ENCODE measurements at places on chromosomes 12 and 14. TPM values are rescaled to one million over a fixed set of nuclear protein-coding genes. Genes with fewer than 3 reads are reported as not detected.

DNA sequence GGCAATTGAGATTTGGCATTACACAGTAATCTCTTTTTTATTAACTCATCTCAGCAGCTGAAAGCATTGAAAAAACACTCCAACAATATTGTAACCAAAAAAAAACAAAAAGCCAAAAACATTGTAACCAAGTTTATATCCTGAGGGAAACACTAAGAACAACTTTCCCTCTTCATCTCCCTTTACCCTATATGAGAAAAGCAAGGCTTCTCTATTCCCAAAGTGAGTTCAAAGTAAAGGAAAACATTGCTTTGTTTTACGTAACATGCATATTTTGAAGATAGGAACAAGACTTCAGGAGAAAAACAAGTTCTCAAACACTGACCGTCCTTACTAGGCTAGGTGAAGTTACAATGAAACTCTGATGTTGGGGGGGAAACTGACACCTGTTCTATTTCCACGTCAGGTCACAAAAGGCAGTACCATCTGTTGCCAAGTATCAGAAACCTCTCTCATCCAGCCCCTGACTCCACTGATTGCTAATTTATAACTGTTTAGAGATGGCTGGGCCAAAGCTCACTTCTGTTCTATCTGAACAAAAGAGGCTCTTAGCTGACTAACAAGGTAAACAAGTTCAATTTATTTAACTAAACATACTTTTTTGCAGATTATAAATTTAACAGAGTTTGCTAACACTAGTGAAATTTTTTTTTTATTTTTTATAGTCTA, 67.9 kb upstream of the PLXNC1 start:
- ATAC-seq: no peak

- no peak for ATAC-seq
Measured at GRCh38 chr14:35553808-35554207, 19.8 kb downstream of the INSM2 start.

DNA sequence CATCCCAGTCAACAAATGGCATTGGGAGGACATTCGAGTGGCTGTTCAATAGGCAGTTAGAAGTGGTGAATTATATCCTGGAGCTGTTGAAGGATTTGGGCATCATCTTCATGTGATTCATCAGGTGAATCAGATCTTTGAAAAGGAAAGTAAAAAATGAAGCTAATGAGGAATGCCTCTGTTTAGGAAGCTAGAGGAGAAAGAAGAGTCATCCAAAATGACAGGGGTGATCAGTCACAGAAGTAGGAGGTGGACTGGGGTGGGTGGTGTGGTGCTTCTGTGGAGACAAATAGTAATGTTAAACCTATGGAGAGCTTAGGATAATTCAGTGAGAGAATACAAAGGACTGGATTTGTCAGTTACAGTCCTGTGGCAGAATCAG, 32.7 kb downstream of the DIP2B start:
- no peak for ATAC-seq

- no peak for ATAC-seq
Measured at GRCh38 chr14:71541271-71541670, 391.0 kb upstream of the RGS6 start.

- no peak for ATAC-seq
Measured at GRCh38 chr14:65639216-65639615, 226.7 kb downstream of the FUT8 start.

GRCh38 chr14:68399971-68400370, 392.9 kb downstream of the ZFP36L1 start:
- no peak for ATAC-seq

DNA sequence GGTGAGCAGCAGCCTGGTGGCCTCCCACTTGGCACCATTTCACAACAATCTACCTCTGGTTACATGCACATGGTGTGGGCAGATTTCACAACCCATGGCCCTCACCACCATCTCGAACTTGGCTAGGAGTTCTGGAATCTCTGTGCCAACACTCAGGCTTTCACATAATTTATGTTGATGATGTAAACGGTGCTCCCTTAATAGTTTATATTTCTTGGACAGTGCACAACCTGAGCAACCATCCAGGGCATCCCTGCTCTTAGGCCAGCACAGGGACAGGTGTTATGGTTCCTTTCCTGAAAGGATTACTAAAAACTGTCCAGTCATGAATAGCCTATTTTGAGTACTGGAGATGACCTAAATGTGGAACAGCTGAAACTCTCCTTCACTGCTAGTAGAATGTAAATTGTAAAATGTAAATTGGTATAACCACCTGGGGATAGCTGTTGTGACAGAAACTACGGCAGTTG, 28.6 kb downstream of the ABCB9 start:
- no peak for ATAC-seq

DNA sequence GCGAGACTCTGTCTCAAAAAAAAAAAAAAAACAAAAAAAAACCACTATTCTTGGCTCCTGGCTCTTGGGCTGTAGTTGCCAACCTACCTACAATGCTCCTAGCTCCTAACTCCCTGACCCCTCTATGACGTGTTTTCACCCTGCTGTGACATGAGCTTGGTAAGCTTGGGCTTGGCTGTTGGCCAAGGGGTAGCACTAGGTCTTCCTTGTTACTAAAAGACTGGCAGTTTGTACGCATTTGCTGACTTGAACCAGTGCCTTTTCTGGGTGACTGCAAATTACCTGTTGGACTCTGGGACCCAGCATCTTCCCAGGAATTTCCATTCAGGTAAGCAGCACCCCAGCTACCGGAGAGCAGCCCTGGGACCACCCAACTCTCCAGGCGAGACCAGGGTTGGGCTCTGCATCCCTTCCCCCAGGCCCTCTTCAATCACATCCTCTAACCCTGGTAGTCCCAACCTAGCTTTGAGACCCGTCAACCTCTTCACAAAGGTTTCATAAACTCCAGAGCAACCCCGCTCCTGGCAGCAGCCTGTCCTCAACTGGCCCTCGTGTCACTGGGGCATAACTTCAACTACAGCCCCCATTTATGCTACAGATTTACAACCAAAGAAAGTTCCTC, 8.3 kb downstream of the CDK2AP1 start:
- no peak for ATAC-seq

DNA sequence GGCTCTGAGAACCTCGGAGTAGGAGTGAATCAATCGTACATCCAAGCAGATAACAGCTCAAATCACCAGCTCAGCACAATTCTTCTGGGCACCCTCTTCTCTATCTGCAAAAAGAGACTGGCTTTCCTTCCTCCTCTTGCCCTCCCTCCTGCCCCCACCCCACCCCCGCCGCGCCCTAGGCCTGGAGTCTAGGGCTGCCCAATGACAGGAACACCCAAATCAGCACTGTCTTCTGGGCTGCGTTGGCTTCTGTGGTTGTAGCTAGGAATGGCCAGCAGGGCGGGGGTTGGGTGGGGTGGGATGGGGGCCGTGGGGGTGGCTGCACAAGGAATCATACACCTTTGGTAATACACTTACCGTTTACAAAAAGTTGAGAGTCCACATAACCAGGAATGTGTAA, 28.0 kb upstream of the TMCC3 start:
- no peak for ATAC-seq

- no peak for ATAC-seq
Measured at GRCh38 chr14:25101276-25101675, 51.3 kb upstream of the STXBP6 start.

- no peak for ATAC-seq
Measured at GRCh38 chr14:35401422-35402265, 2.9 kb downstream of the NFKBIA start.

- ATAC-seq: peak; percentile 83
Measured at GRCh38 chr12:31773867-31774266, 45.0 kb upstream of the AMN1 start.

- no peak for ATAC-seq
Measured at GRCh38 chr12:10354071-10354470, 35.8 kb downstream of the KLRK1 start.

DNA sequence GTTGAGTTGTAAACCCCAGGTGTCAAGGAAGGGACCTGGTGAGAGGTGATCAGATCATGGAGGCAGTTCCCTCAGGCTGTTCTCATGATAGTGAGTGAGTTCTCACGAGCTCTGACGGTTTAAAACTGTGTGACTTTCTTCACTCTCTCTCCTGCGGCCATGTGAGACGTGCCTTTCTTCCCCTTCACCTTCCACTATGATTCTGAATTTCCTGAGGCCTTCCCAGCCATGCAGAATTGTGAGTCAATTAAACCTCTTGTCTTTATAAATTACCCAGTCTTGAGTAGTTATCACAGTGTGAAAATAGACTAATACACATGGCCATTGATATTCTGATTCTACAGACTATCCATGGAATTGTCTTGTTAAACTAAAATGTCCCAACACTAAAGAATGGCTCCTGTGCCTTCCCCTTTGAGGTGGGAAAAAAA, 85.6 kb downstream of the SLC2A13 start:
- ATAC-seq: no peak

GRCh38 chr14:103867523-103867953, 20.2 kb upstream of the PPP1R13B start:
- ATAC-seq: no peak

DNA sequence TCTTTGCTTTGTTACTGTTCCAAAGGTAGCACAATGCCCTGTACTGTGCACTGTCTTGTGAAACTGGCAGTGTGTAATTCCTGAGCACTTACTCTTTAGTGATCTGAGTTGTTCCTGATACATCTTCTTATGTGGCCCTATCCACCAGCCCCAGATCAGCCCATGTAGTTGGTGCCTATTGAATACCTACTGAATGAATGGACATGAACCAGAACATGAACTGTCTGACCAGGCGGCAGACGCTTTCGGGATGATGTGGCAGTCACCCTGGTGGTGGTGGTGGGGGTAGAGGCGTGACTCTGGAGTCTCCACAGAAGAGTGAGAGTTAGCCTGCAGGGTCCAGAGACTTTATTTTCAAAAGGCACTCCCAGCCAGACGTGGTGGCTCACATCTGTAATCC, 46.6 kb upstream of the PAPOLA start:
- no peak for ATAC-seq

GRCh38 chr12:102169922-102170621, 27.6 kb downstream of the PMCH start:
- ATAC-seq: peak; percentile 39

DNA sequence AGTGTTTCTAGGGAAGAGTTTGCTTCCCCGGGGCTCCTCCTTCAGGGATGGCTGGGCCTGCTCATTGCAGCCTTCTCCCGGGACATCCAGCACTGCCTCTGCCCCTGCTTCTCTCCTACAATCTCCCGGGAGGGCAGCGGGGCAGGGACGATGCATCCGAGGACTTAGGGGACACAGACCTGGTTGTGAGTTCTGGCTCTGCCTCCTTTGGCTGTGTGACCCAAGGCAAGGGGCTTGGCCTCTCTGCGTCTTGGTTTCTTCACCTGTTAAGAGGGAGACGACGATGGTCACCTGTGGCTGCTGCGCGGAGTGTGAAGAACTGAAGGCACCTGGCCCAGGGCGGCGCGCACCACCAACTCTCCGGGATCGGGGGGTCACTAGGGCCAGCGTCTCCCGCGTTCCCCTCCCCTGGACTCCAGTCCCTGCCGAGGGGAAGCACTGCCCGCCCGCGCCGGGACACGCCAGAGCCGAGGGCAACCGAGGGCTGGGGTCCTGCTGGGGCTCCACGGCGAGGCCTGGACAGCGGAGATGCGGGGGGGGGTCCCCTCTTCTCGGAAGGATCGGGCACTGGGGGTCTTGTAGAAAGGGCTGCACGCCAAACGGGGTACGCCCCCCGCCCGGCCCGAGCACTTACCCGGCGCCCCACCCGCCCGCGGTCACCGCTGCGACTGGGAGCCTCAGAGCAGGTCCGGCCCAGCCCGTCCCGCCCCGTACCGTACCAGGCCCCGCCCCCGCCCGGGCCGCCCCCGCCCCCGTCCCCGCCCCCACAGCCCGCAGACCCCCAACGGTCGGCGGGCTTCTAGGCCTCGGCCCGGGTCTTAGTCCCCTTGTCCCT, at the start of gene HVCN1:
TSS of gene HVCN1 (minus strand) at position 670 of the 835 bp plus-strand sequence. CDS start 5,870 bp downstream, outside the sequence.
- peak; percentile 67 for ATAC-seq

DNA sequence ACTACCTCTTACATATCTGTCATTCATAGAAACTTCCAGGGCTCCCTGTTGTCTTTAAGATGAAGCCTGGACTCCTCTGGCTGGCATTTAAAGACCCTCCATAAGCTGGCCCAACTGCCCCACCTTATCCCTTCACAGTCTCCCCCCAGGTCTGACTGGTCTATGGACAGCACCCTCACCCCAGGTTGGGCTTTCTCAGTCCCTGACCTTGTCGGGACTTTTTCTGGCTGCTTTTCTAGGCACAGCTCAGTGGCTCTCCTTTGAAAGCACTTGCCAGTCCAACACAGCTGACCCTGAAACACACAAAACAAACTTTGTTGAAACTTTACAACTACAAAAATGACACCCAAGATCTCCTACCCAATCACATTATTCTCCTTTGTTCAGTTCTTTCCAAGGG, 13.9 kb upstream of the MYH7 start:
- no peak for ATAC-seq

DNA sequence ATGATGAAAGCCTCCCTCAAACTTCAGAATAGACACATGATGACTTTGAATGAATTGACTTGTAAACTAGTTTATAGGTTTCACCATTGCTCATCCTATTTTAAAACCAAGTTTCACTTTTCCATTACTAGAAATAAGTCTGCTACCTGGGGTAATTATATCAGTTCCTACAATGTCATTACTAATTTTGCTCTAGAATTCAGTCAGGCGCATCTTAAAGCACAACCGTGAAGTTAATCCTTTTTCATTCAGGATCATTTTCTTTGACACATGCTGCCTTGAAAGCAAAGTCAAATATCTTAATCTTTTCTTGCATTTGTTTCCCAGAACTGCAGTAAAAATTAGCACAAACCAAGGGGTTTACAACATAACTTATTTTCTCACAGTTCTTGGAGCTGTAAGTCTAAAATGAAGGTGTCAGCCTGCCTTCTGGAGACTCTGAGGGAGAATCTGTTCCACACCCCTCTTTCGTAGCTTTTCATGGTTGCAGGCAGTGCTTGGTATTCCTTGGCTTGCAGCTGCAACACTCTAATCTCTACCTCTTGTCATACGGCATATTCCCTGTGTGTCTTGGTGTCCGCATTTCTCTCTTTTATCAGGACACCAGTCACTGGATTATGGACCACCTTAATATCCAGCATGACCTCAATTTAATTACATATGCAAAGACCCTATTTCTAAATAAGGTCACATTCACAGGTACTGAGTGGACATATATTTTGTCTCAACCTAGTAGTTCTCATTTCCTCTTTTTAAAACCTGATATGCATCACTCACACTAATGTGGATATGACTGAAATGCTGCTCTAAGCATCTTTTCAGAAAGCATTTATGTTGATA, 114.3 kb upstream of the PDZRN4 start:
- no peak for ATAC-seq

GRCh38 chr12:20602641-20603391, 92.3 kb upstream of the SLCO1C1 start:
- ATAC-seq: peak; percentile 71

- peak; percentile 57 for ATAC-seq
Measured at GRCh38 chr14:100775831-100776591, 49.3 kb downstream of the DLK1 start.

Gene PLA2G1B
- total RNA-seq: not detected

Gene CARMIL3
- 3.6 TPM for total RNA-seq

Gene FGD4
- 15.8 TPM for total RNA-seq

Gene B4GALNT1
- total RNA-seq: 34.3 TPM

Gene SIX6
- 0.45 TPM for total RNA-seq

Gene GLIPR1
- total RNA-seq: 3.9 TPM

Gene TGFB3
- total RNA-seq: 16.7 TPM

Gene RFLNA
- 23.7 TPM for total RNA-seq

Gene DACT1
- 34.3 TPM for total RNA-seq

Gene SLC38A4
- 0.27 TPM for total RNA-seq

Gene GPR68
- total RNA-seq: 0.82 TPM

Gene SDR9C7
- not detected for total RNA-seq

Gene GNS
- total RNA-seq: 28.5 TPM

Gene MAP1LC3B2
- 3.8 TPM for total RNA-seq

Data from motor neuron (in vitro differentiated cells).